ENCODE measurements at places on chromosomes 3 and 15.

DNA sequence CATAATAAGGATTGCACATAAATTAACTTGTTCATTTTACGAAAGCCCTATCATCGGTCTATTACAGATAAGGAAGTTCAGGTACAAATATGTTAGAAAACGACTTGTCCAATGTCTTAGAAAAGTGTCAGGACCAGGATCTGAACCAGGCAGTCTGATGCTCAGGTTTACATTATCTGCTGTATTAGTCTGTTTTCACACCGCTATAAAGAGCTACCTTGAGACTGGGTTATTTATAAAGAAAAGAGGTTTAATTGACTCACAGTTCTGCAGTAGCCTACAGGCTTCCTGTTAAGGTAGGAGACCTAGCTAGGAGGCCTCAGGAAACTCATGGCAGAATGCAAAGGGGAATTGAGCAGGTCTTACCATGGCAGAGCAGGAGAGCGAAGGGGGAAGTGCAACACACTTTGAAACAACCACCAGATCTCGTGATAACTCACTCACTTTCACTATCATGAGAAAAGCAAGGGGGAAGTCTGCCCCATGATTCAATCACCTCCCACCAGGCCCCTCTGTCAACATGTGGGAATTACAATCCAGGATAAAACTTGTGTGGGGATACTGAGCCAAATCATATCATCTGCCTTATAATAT is 45.8 kb upstream of the GOLIM4 start:
- no peak for DNase-seq

DNA sequence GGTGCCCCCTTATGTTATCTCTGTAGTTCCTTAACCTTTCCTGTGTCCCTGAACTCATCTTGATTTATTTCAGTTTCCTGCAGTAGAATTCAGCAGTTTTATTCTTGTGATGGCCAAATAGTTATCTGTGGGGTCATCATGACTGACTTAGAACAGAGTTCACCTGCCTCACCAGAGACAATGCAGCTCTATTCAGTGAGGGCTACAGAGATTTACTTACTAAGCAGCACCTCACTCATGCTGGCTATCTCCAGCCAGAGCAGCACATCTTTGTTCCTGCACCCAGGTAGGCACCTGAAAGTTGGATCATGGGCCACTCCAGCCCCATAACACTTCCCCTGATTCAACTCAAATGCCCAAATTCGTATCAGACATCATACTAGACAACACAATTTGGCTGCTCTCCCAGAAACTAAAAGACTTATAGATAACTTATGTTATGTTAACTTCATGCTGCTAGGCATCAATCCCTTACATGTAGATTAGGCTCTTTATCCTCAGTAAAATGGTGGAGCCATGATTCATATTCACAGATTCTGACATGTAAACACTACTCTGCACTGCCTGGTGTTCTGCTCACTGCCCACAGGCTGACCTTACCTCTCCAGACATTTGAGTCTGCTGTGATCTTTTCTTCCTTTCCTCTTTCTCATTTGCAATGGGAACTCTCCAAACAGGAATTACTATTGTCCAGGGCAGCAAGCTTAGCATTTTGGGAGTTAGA is 9.3 kb upstream of the GOLGB1 start:
- DNase-seq, result no peak

- no peak for DNase-seq
Measured at GRCh38 chr15:20409247-20409646, 132.4 kb downstream of the GOLGA6L6 start.

- DNase-seq, result no peak
Measured at GRCh38 chr3:44392489-44392888, 53.9 kb downstream of the TCAIM start.

- DNase-seq, result no peak
Measured at GRCh38 chr15:97189162-97189780, 771.2 kb upstream of the ARRDC4 start.

DNA sequence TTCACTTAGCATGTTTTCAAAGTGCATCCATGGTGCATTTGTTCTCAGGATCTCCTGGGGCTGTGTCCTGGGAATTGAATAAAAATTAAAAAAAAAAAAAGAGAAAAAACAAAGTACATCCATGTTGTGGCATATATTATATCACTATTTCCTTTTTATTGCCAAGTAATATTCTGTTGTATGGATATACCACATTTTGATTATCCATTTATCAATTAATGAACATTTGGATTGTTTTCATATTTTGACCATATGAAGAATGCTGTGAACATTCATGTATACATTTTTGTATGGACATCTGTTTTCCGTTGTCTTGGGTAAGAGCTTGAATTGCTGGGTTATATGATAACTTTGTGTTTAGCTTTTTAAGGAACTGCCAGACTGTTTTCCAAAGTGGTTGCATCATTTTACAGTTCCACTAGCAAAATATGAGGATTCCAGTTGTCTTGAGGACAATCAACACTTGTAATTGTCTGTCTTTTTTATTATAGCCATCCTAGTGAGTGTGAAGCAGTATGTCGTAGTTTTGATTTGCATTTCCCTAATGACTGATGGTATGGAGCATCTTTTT is 44.5 kb downstream of the CTDSPL2 start:
- no peak for DNase-seq

DNA sequence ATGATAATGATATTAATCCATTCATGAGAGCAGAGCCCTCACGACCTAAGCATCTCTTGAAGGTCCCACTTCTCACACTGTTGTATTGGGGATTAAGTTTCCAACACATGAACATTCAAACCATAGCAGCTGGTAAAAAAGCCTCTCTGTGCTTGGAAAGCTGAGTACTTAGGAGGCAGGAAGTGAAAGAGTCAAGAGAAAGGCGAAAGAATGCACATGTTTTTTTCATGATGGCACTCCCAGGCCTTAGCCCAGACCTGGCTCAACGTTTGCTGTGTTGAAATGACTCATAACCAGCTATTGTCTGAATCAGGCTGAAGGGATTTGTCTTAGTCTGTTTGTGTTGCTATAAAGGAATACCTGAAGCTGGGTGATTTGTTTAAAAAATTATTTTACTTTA is 84.4 kb upstream of the RGMA start:
- DNase-seq, result no peak

GRCh38 chr3:195031574-195032003 is 239.4 kb downstream of the XXYLT1 start:
- DNase-seq, result no peak

GRCh38 chr3:20857636-20858035 is 671.6 kb upstream of the SGO1 start:
- DNase-seq, result no peak

GRCh38 chr15:40493089-40493840 is 22.5 kb downstream of the CHST14 start:
- DNase-seq, result no peak

DNA sequence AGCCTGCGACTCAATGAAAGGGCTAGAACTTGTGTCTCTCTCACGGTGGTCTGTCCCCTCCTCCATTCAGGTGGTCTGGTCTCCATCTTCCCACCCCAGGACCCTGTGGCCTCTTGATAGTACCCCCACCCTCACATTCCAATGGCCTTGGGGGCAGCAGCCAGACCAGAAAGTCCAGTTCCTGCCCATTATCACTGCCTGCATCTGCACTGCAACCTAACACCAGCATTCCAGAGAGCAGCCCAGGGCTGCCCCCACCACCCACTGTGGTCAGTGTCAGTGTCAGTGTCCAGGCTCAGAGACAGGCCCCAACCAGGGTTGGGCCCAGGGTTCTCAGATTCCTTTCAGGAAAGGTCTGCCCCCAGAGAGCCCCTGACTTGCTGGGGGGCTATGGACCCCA is 12.6 kb downstream of the IGDCC3 start:
- peak; percentile 31 for DNase-seq

GRCh38 chr15:57439128-57440027 is 63.1 kb downstream of the CGNL1 start:
- DNase-seq, result no peak

DNA sequence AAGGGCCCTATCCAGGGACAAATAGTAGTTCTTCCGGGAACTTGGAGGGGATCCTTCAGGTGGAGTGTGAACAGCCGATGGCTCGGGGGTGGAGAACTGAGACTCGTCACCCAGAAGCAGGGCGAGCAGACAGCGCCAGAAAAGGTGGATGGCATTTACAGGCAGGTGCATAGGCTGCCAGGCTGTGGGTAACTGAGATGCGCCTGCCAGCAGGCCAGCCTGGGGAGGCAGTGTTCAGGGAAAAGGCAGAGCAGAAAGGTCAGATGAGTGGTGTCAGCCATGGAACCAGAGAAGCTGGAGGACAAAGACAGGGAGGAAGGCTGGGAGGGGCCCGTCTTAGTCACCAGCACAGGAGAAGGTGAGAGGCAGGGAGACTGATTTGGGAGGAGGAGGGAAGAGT is 53.0 kb upstream of the SEC22A start:
- no peak for DNase-seq

DNA sequence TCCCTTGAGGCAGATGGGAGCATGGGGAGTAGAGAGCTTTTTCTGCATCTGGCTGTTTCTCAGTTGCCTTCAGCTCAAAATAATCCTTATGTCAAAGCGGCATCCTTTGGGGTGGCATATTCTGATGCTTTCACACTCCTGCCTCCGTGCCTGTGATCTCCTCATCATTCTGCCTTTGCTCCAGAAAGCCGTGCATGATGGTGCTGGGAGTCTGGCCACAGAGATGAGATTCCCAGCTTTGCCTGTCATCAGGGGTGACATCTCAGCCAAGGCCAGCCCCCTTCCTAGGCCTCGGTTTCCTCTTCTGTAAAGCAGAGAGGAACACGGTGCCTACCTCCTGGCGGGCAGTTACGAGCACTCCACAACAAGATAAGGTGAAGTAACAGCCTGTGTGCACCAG is 96.3 kb upstream of the ALDH1A3 start:
- DNase-seq, result peak; percentile 49

DNA sequence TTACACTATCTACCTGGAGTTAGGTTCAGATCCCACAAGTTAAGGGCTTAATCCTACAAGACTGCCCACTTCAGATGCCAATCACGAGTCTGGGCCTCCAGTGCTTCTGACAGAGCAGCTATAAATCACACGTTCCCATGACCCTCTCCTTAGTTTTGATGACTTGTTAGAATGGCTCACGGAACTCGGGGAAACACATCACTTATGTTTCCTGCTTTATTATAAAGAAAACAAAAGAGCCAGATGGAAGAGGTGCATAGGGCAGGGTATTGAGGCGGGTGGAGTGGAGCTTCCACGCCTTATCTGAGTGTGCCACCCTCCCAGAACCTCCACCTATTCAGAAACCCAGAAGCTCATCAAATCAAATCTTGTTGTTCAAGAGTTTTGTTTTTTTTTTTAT is 170.8 kb downstream of the MOBP start:
- no peak for DNase-seq

DNA sequence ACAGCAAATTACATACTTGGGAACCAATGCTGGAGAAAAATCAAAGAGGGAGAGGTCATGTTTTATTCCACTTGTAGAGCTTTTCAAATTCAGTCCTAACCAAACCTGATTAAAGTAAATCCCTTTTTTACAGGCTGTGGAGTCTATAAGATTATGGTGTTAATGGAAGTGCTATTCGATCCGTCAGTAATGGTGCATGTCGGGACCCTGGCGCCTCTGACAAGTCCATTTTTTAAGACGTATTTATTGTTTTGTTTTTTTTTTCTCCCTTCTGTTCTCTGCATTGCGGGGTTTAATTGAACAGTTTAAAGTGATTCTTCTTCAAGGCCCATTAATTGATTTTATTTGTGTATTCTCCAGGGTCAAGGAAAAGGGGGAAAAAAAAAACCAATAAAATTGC is 725.9 kb downstream of the TUSC7 start:
- DNase-seq, result no peak

- no peak for DNase-seq
Measured at GRCh38 chr15:96334705-96335410, 4.4 kb downstream of the NR2F2 start.

GRCh38 chr15:82709081-82709420 is 624 bp downstream of the AP3B2 start:
- no peak for DNase-seq

DNA sequence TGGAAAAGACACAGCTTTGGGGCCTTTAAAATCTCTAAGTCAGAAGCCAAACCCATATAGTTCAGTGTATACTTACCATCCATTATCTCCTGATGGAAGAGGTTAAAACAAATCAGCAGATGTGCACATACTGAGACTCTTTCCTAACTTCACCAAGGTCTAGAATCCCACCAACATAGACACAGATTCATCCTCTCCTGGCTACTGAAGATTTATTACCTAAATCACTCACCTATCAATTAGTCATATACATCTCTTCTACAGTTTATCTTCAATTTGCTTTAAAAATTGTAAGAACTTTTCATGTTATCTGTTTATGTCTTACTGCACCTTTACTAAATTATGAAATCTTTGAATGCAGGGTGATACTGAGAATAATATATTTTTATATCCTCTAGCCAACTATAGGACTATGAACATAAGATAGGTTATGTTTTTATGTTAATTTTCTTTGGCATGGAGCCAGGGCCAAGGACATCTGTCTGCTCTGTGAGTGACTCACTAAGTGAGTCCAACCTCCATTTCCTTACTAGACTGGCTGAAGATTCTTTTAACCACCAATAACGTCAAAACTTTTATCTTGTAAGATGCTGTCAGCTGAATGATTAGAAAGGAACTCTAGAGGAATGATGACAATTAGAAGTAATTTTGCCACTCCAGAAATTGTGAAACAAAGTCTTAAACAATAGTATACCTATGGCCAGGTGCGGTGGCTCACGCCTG is 397.6 kb downstream of the FOXP1 start:
- no peak for DNase-seq

DNA sequence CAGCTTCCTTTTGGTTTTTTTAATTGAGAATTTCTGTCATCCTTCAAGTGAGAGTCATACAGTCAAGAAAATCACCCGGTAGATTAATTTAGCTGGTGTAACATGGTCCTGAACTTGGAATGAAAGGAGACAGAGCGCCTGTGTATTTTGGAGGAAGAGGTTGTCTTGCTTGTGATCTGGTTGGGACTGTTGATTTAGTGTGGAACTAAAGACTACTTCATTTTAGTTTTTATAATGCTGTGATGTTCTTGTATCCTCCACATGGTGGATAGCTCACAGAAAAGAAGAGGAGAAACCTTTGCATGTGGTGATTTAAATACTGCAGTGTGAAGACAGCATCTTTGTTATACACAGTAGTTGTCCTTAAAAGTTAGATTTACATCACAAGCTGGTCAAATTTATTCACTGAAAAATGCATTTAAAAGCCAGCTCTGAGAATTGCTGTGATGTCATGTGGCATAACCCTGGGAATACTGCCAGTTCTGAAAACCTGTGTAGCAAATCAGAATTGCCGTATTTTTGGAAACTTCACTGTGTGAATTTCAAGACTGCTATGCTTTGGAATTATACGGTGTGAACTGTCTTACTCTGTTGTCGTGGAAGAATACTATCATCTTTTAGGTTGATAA is 268.5 kb downstream of the PTPRG start:
- DNase-seq, result no peak

DNA sequence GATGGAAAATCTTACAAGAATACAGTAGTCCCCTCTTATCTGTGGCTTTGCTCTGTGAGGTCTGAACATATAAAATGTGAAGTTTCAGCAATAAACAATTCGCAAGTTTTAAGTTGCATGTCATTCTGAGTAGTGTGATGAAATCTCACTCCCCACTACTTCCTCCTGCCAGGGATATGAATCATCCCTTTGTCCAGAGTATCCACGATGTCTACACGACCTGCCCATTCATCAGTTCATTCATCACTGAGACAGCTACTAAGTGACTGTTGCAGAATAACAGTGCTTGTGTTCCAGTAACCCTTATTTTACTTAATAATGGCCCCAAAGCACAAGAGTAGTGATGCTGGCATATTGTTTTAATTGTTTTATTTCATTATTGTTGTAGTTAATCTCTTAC is 489.2 kb upstream of the UBE2E2 start:
- no peak for DNase-seq

Data from RWPE2 (cell line).